ENCODE measurements at places on chromosomes 2 and 18. TPM values are rescaled to one million over a fixed set of nuclear protein-coding genes. Genes with fewer than 3 reads are reported as not detected.

- no peak for DNase-seq
These were observed 147.0 kb downstream of the HDAC4 start for GRCh38 chr2:239253701-239254436.

- no peak for DNase-seq
These were observed 11.4 kb upstream of the SLC20A1 start for GRCh38 chr2:112634153-112634873.

Gene VSNL1
- not detected for total RNA-seq

DNA sequence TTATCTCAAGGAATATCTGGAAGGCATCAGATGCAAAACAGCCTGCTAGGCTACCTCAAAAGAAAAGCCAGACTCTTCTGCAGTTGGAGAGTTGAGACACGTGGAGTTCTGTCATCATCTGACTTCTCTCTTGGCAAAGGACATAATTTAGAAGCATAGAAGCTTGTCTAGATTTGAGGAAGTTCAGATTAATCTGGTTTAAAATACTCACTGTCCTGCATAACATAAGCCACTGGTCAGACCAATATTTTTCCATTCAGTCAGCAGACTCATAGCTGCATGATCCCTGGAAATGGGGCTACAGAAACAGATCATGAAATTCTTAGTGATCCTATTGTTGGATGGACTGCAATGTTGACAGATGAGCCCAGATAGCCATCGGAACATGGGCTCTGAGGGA lies 349.0 kb downstream of the TXNL1 start:
- DNase-seq: peak; percentile 76

DNA sequence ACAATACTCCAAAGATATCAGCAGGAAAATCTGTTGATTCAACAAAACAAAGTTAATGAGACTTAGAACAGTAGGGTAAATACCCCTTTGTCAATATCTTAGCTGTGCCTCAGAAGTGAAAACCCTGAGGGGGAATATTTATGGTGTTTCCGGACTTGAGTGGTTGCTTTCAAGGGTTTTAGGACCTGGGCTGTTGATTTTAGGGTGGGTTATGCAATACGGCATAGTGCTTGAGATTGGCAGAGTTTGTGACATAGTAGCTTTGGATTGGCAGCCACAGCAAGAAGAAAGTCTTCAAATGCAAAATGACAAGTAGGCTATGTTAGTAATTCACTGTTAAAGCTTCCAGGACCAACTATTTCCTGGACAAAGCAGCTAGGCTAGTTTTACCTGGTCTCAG lies 826.3 kb upstream of the CDH2 start:
- no peak for DNase-seq

GRCh38 chr18:62576845-62577512 lies 54.2 kb downstream of the ZCCHC2 start:
- no peak for DNase-seq

- DNase-seq: no peak
These were observed 290.7 kb upstream of the CYP26B1 start for GRCh38 chr2:72438364-72438763.

DNA sequence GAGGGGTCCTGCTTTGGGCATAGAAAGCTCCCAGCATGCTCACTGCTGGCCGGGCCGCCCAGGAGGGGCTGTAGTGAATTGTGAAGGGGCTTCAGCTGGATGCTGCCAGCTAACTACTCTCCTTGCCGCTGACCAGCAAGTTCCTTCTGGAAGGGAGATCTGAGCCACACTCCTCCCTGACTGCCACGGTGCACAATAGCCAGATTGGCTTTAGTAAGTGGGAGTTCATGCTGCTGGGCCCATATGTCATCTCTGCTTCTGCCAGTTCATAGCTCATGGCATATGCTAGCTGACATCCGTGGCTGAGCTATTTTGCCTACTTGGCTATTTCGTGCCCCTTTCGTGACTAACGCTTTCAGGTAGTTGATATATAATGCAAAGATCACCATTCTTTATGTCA lies 51.6 kb upstream of the ROCK2 start:
- DNase-seq: no peak

DNA sequence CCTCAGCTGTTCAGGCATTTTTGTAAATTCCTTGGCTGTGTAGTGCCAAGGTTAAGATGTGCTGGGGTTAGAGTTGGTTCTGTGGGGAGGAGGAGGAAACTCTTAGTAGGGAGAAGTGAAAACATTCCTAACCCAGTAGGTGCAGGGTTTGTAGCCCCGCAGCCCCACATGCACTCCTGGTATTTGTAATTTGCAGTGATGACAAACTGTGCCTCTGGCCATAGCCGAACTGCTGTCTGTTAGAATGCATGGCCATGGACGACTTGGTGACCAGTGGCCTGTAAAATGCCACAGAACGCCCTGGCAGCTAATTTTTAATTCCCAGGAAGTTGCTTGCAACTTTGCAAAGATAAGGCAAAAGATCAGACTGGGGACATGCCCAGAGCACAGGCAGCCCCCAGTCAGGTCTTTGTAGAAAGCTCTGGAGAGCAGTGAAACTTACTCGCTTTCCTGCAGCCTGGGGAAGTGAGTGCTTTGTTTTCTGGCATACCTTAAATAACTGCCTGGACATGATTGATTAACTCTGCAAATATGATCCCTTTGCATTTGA lies 38.4 kb downstream of the LYPD6B start:
- no peak for DNase-seq

Gene DIPK1C
- total RNA-seq: not detected

- no peak for DNase-seq
These were observed 17.5 kb downstream of the C18orf63 start for GRCh38 chr18:74333091-74333490.

DNA sequence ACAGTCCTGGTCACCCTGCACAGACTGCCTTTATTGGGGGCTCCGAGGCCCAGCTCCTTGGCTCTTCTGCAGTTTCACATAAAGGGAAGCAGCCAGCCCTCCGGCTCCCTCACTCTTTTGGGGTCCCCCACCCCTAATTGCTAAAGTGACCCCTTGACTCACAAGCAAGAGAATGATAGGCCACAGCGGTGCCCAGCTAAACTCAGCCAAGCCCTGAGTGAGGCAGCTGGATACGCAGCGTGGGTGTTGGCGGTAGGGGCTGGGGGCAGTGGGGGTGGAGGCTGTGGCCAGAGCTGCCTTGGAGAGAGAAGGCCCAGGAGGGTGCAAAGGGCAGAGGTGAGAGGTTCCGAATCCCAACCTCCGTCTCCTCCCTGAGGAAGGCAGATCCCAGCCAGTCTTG lies 25.5 kb upstream of the ALPP start:
- no peak for DNase-seq

Gene CDH20
- total RNA-seq: under 0.01 TPM

Gene EDAR
- not detected for total RNA-seq

GRCh38 chr2:241950413-241951315 lies 81.1 kb downstream of the RTP5 start:
- DNase-seq: peak; percentile 71

Gene CPO
- total RNA-seq: not detected

Gene AQP12B
- total RNA-seq: not detected

GRCh38 chr2:108367561-108368175 lies 10.1 kb upstream of the SULT1C4 start:
- DNase-seq: peak; percentile 90

GRCh38 chr2:209637293-209637692 lies 134.3 kb upstream of the UNC80 start:
- DNase-seq: no peak

DNA sequence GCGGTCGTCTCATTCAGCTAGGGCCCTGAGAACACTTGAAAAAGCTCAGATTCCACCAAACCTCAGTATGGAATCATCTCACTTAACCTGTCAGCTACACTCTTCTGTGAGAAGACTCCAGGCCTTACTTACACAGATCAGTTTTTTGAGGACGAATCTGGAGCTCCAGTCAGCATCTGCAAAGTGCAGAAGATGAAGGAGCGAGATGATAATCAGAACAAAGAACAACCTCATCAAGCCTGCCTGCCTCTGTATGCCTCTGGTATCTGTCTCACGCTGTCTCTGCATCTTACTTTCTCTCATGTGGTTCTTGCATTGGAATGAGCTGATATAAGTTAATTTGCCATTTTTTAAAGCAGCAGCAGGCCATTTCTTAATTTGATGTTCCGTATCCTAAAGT lies 444.1 kb upstream of the LRATD1 start:
- DNase-seq: no peak

DNA sequence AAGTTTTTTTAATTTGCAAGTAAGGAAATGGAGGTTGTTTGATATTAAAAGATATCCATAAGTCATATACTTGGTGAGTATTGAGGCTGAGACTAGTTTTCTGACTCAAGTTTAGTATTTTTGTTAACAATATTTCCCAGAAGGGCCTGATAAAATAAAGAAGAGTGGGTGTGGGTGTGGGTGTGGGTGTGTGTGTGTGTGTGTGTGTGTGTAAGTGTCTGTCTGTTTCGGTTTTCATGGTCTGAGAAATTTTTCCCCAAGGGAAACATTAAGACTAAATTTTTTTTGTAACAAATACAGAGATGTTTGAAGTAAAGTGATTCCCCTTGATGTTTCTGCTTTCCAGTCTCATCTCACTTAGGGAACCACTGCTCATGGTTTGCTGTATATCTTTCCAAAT lies 36.5 kb downstream of the PPM1B start:
- DNase-seq: no peak
